ENCODE measurements at places on chromosomes 16 and 17. TPM values are rescaled to one million over a fixed set of nuclear protein-coding genes. Genes with fewer than 3 reads are reported as not detected.

DNA sequence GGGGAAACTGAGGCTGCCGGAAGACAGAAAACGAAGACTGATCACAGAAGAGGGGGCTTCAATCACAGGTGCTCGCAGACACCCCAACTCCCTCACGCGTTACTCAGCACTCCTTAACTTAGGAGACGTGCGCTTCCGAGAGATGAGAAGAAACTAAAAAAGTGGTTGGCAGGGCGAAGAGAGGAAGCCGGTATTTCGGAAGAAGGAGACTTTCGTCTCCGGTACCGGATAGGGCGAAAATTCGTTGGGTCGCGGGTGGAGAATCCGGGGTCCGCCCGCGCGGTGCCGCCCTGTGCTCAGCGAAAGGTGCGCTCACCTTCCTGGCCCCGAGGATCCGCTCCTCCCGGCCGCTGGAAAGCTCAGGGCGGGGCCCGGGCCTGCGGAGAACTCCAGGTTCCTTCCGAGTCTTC, 917 bp upstream of the TBX2 start:
- DNase-seq = no peak

GRCh38 chr17:58643147-58643546, 48.7 kb downstream of the TEX14 start:
- no peak for DNase-seq

GRCh38 chr17:35713069-35713728, 18.2 kb upstream of the RASL10B start:
- no peak for DNase-seq

DNA sequence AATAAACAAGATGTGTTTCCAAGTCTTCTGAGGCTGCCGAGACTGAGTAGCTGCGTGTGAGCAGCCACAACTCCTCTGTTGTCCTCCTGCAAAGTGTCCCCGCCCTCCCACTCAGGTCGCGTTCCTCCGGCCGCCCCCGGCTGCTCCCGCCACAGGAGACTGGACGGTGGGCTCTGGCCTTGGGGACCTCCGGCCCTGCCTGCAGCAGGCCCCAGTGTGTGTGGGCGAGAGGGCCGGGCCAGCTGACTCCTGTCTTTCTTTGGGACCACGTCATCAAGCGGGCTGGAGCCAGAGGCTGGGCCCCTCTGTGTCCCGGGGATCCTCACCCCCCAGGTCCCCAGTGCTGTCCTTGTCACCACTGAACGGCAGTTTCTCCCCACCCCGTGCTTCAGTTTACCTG, 175.3 kb downstream of the NPIPB11 start:
- no peak for DNase-seq

GRCh38 chr16:72286936-72287620, 115.1 kb upstream of the PMFBP1 start:
- DNase-seq = no peak

DNA sequence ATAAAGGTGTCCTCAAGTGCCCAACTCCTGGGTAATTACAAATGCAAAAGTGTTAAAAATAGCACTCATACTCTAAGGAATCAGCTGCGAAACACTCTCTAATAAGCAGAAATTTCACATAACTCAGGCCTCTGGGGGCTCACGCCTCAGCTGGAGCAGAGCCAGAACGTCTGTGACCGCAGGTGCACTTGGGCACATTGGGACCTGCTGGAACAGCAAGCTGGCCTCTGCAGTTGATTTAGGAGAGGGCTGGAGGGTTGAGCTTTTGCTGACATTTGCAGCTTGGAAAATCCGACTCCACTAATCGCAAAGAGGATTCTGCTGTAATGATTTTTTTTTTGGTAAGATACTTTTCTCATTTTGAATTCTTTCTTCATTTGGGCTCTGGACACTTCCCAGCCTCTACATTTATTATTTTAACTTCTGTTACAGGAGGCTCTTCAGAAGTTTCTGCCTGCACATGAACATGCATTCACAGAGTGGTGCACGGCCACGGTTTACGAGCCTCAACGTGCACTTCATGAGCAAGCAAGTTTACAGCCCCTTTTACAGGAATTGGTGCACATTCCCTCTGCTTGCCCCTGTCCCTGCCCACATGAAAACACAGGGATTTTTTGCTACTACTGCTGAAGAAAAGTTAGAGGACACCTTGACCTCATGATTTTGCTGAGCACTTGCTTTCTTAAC, 4.1 kb upstream of the SNTB2 start:
- no peak for DNase-seq

DNA sequence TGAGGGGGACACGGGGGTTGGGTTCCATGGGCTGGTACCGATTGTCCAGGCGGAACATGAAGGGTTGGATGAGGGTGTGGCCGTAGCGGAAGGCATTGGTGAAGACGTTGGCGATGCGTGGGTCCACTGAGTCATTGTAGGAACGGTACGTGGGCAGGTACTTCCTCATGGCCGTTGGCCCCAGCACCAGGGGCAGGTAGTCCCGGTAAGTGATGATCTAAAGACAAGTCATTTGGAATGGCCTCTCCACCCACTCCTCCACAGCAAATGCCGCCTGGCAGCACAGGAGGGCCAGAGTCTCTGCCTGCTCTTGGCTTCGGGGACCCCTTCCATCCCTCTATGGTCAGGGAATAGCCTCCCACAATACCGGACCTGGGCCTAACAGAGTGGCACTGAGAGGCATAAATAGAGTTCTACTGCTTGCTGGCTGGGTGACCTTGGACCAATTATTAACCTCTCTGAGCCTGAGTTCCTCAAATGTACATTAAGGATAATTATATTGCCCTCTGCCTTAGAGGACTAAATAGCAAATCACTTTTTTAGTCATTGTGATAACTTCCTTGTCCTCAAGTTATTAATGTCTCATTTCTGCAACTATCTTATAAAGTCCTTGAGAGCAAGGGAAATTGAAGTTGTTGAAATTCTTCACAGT, 7.2 kb downstream of the MPO start:
- DNase-seq = no peak

TIGD7 gene
- total RNA-seq = 1.9 TPM

- peak; percentile 36 for DNase-seq
Measured at GRCh38 chr16:58020628-58021521, 4.7 kb upstream of the MMP15 start.

PLA2G10 gene
- total RNA-seq = not detected

GRCh38 chr17:74815550-74816370, 39.6 kb upstream of the NAT9 start:
- no peak for DNase-seq

GRCh38 chr16:30698816-30699614, at the start of gene SRCAP:
SRCAP (plus strand) TSS chr16:30699171; CDS start chr16:30700825, 1,654 bp downstream.
- DNase-seq = peak; percentile 70

DNA sequence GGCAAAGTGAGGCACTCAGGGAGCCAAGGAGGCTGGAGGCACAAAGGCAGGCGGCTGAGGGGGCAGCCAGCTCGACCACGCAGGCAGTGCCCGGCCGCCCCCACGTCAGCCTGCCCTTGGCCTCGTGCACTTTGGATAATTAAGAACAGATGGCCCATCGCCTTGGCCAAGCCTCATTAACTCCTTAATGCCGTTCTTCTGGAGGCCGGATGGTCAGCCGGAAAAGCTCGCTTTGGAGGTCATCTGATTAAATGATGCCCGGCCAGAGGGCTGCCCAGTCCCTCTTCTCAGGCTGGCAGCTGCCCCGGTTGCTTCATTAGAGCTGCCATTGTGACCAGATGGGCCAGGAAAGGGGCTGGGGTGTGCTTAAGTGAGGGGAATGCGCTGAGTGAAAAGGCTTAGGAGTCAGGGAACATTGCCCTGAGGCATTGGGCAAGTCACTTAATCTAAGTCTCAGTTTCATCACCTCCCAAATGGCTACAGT, 364.0 kb downstream of the NPIPA8 start:
- DNase-seq = no peak

GRCh38 chr16:71287454-71287853, 1.7 kb downstream of the CMTR2 start:
- no peak for DNase-seq

DNA sequence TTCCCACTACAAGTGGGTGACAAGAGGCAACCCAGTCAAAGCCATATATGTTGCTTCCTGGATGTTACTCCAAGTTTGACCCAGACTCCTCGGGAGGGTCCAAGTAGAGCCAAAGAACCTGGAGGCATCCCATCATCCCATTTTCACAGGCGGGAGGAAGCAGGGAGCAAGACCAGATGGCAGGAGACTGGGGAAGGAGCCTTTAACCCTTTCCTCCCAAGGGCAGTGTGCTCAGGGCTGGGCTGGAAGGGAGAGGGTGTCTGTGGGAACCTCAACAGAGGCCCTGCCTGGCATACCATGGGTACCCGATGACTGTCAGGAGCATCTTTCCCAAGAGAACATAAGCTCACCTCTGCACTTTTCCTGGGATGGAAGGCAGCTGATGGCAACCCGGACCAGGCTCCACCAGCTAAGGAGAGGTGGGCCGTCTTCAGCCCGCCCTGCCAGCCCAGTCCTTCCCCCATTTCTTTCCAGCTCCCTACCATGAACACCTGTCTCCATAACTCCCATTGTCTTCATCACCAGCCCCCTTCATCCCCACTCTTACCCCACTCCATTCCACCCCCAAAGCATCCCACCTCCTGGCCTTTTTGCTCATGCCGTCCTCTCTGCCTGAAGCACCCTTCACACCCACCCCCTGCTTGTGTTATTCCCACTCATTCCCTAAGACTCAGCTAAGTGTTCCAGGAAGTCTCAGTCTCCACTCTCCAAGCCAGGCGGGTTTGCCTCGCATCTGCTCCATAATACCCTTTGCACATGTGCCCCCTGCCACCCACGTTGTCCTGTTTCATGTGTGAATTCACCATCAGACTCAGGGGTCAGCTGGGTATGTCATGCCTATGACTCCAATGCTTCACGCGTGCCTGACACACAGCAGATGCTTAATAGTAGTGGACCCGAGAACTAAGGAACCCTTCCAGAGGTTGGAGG, 5.9 kb upstream of the SLC16A5 start:
- DNase-seq = no peak

- DNase-seq = no peak
Measured at GRCh38 chr16:78259873-78260272, 160.4 kb downstream of the WWOX start.

- DNase-seq = no peak
Measured at GRCh38 chr17:193426-193810, 12.0 kb upstream of the DOC2B start.

GRCh38 chr17:29219378-29220047, 27.1 kb upstream of the CRYBA1 start:
- peak; percentile 58 for DNase-seq

DNA sequence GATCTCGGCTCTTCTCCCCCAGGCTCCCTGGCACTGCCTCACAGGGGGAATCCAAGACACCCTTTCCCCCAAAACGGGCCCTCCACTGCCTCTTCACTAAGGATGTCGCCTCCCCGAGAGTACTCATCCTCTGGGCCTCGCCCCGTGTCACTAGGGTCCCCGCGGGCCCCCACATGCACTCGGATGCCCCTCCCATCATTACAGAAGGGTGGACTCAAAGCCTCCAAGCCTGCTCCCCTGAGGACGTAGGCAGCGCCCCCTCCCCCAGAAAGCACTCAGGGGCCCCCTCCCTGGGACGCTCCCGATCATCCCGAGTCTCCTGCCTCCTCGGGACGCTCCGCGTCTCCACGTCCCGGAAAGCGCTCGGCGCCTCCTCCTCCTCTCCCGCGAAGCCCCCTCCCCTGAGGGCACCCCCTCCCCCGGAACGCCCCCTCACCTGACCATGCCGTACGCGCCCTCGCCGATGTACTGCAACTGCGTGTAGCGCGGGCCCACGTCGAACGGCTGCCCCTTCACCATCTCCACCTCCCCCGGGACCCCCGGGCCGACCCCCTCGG, 338 bp downstream of the MAPK3 start:
- DNase-seq = peak; percentile 18

GRCh38 chr17:8611619-8612298, 18.8 kb downstream of the MYH10 start:
- DNase-seq = no peak

DNA sequence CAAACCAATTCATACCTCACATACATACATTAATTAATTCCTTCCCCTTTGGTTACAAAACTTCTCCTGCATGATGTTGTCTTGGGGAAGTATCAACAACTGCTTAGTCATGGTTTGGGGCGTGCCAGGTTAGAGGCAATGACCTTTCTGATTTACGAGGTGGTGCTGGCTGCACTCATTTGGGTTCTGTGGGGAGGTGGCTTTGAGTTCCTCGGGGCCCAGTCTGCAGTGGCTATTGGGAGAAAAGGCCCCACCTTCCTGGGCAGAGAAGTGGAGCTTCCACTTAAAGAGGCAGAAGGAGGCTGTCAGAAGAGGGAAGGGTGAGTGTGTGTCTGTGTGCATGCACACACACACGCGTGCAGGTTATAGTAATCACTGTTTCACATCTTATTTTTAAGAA, 10.2 kb upstream of the ETV4 start:
- no peak for DNase-seq

ST6GALNAC2 gene
- total RNA-seq = 2.2 TPM

OR3A2 gene
- total RNA-seq = 1.1 TPM

- DNase-seq = no peak
Measured at GRCh38 chr17:2123375-2124251, 68.7 kb downstream of the HIC1 start.

UBE2O gene
- total RNA-seq = 29.1 TPM

DNA sequence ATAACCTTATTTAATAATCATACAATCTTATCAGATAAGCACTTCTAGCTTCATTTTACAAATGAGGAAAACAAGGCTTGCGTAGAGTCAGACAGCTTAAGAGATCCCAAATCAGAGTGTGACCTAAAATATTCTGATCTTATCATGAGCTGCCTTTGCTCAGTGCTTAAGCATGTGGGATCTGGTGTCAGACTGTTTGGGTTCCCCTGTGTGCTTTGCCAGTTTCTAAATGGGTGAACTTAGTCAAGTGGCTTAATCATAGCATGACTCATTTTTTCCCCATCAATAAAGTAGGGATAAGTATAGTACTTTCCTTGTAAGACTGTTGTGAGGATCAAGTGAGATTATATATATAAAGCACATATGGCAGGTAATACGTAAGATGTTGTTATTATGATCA, 612.6 kb upstream of the C16orf82 start:
- DNase-seq = no peak

GRCh38 chr17:74773871-74774286, 2.3 kb downstream of the NAT9 start:
- DNase-seq = no peak

DNA sequence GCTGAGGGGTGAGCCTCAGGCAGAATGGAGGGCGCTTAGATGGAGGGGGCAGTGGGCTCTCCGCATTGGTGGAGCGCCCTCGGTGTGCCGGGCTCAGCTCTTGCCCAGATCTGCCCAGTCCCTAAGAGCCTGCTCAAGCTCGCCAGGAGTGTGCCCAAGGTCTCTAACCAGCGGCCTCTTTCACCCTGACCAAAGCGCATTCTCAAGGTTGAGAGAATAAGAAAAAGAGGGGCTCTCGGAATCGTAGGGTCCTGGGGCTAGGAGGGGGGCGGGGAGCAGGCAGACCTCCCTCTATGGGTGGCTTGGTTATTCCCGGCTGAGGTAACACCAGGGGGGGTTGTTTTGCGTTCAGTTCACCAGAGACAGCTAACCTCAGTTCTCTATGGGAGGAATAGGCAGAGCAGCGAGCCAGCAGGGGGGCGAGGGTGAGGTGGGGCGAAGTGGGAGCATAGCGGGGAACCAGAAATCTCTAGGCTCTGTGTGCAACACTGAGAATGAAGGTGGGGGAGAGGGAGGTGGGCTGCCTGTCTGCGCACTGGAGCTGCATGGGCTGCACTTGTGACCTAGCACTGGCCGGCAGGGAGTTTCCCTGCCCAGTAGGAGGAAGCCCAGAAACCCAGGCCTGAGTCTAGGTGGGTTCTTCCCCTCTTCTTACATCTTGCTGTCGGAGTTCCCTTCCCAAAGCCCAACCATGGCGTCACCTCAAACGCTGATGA, 3.0 kb downstream of the TMEM132E start:
- DNase-seq = no peak
